Fibroblast of skin of right biceps (primary cell): ENCODE measurements at places on chromosomes 5 and 9.
A peak's percentile ranks its signal among the peaks of the same experiment; 100 is the strongest.

- peak; percentile 77 for DNase-seq
Measured at GRCh38 chr9:87725900-87726709, at the start of gene CTSL. Gene CTSL (plus strand): TSS chr9:87726119. CDS start chr9:87727604, 1,485 bp downstream.

GRCh38 chr9:131590907-131591844 is 45.9 kb downstream of the PRRT1B start:
- DNase-seq, result peak; percentile 68

DNA sequence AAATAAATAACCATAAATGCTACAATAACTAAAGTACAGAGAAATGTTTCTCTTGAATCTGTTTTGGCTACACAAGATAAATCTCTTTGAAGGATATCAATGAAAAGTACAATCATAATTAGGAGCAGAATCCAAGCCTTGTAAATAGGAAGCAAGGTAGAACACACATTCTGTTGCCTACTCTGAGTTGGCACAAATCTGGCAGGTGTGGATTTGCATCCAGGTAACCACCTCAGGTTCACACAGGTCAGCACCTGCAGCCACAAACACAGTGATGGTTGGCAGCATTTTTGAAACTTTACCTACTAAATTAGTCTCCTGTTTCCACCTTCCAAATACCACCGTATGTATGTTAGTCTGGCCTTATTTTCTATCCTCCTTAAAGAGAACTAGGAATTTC is 105.3 kb upstream of the PIK3R1 start:
- no peak for DNase-seq

DNA sequence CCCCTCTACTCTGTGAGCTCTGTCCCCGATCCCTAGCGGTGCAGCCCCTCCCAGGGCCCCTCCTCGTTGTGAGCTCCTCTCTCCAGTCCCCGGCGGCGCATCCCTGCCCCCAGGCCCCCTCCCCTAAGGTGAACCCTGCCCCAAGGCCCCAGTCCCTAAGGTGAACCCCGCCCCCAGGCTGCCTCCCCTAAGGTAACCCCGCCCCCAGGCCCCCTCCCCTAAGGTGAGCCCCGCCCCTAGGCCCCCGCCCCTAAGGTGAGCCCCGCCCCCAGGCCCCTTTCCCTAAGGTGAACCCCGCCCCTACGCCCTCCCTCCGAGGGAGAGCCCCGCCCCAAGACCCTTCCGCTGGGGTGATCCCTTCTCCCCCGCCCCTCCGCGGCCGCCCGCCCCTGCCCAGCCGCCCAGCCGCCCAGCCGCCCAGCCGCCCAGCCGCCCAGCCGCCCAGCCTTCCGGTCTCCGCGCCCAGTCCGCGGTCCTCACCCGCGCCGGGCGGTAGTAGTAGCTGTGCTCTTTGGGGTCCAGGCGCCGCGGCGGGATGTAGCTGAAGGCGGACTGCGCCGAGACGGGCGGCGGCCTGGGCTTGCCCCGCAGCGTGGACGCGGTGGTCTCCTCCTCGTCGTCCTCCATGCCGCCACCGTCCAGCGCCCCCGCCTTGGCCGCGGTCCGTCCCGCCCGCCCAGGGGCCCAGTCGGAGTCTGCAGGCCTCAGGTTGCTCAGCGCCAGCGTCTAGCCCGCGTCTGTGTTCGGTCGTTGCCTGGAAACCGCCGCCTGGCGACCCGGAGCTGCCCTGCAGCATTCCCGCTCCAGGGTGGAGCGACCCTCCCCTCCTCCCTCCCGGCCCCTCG is at the start of gene CFAP90:
Gene CFAP90, minus strand, starts transcription at position 739 of the 845 bp plus-strand sequence. Its CDS starts 112 bp downstream, at position 627.
- peak; percentile 45 for DNase-seq

GRCh38 chr5:55629815-55630214 is 82.3 kb downstream of the SLC38A9 start:
- no peak for DNase-seq

DNA sequence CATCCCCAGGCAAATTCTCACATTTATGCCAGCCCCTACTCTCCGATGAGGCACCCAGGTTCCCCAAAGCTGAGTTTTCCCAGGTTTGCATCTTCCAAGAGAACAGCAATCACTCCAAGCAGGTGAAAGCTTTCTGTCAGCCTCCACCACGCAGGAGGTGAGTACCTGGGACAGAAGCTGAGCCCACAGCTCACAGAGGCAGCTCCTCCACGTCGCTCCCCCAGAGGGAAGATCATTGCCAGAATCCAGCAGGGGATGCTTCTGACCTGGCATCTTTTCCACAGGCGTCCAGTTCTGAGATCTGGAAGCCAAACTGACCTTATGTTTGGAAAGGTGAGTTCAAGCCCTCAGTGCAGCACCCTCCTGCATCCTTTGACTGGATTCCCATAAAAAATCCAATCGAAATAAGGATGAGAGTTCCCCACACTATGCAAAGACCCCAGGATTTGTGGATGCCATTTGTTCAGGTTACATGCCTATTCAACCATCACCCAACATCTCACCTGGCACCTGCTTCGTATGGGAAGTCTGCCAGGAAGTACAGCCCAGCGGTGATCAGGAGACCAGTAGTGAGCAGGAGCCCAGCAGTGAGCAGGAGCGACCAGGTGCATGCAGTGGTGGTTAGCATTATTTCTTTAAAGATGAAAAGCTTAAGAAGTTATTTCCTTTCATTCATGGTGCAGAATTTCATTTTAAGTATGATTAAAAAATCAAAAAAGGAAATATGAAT is 47.4 kb upstream of the OLFM1 start:
- DNase-seq, result no peak

DNA sequence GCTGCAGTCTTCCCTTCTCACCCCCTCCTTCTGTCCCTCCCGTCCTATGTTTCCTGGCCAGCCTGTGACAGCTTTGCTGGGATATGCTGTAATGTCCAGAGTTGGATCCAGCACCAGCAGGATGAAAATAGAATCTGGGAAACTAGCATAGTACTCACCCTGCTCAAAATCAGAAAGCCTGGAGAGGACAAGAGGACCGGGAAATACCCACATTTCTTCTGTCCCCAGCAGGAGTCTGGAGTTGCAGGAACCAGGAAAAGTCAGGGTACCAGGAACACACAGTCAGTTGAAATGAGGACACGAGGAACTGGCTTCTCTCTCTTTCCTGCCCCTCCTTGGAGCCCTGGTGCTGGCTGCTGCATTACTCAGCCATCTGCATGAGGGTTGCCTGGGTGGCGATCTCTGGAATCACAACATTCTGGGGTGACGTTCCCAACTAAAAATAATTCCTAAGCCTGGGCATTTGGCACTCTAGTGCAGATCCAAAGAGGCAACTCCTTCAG is 59.6 kb upstream of the NFIL3 start:
- DNase-seq, result peak; percentile 30
